ENCODE measurements at places on chromosomes 1 and 21. TPM values are rescaled to one million over a fixed set of nuclear protein-coding genes. Genes with fewer than 3 reads are reported as not detected.
A peak's percentile ranks its signal among the peaks of the same experiment; 100 is the strongest.

SMCP gene
- total RNA-seq, result not detected

CNIH3 gene
- 11.3 TPM for total RNA-seq

FAM72D gene
- total RNA-seq, result 0.94 TPM

PLXNA2 gene
- total RNA-seq, result 22.0 TPM

- DNase-seq, result no peak
Measured at GRCh38 chr1:247409869-247410544, 6.0 kb upstream of the NLRP3 start.

DNA sequence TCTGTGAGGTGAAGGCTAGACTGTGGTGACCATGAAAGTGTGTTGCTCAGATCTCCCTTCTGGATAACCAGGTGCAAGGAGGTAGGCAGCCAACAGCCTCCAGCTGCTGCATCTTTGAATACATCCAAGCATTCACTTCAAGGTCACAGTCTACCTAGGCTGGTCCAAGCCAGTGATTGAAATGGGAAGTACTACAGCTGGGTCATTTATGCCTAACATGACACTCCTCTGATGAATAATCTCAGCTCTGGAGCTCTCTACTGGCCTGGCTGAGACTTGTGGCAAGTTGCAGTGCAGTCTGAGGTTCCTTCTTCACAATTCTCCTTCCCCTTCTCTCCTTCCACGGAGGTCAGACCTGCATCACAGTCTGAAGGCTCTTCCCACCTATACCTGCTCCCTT is 35.0 kb upstream of the ARHGAP29 start:
- no peak for DNase-seq

DNA sequence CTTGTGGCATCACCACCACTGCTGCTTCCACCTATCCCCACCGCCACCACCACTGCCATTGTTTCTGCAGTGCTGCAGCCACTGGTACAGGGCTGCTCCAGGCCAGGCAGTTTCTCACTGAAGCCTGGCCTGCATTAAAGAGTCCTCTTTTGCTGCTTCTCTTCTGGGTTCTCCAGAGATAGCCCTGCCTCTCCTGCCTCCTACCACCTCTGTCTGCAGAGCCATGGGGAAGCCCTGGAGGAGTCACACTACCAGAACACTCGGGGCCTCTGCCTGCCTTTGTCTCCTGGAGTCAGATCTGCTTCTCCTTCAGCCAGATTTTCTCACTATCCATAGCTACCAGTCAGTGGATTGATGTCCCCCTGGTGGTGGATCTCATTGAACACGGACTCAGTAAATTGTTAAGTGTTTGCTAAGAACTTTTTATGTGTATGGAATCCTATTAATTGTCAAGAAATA is 37.7 kb upstream of the DDAH1 start:
- DNase-seq, result peak; percentile 68

- DNase-seq, result no peak
Measured at GRCh38 chr1:17706445-17706844, 48.7 kb upstream of the ACTL8 start.

All from spinal cord (tissue), 10 donors.